Activated CD4-positive, CD25-positive, alpha-beta regulatory T cell treated with anti-CD3 and anti-CD28 coated beads, Interleukin-2, amount 50 U/mL, for 72 hours (primary cell): ENCODE measurements at places on chromosomes 11 and 22.

- DNase-seq = no peak
Observed at GRCh38 chr11:104704888-104705287, 193.4 kb downstream of the CASP12 start.

DNA sequence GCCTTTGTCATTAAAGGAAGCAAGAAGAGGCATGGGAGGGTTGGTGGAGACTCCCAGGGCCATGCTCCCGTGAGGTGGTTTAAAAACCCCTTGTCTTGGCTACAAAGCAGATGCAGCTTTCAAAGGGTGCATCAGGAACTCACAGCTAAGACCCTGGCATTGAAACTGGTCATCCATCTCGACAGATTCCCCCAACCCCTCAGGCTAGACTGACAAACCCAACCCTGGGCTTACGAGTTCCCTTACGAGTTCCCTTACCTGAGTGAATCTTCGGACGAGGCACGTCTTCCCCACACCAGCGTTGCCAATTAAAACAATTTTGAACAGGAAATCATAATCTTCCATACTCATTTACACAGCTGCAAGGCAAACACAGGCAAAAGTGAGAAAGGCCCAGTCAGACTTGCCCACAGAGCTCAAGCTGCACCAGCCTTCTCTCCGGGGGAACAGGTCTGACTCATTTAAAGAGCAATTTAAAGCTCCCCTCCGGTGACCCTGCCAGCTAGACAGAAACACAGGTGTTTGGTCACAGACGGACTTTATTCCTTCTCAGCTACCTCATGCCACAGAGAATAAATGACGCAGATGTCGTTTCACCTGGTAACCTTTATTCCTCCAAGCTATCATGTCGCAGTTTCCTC lies 74.6 kb downstream of the RAB30 start:
- DNase-seq = peak; percentile 39

DNA sequence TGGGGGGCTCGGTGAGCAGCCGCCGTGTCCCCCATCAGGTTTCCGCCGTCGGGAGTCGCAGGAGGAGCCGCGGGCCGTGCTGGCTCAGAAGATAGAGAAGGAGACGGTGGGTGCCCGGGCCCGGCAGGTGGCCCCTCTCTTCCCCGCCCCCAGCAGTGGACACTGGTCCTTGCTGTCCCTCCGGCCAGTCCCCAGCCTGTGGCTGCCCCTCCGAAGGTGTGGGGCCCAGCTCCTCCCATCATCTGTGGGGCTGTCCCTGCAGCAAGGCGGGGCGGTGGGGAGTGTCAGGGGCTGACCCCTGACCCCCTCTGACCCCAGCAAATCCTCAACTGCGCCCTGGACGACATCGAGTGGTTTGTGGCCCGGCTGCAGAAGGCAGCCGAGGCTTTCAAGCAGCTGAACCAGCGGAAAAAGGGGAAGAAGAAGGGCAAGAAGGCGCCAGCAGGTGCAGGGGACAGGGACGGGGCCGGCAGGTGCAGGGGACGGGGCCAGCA lies 15.3 kb downstream of the EPS8L2 start:
- no peak for DNase-seq

DNA sequence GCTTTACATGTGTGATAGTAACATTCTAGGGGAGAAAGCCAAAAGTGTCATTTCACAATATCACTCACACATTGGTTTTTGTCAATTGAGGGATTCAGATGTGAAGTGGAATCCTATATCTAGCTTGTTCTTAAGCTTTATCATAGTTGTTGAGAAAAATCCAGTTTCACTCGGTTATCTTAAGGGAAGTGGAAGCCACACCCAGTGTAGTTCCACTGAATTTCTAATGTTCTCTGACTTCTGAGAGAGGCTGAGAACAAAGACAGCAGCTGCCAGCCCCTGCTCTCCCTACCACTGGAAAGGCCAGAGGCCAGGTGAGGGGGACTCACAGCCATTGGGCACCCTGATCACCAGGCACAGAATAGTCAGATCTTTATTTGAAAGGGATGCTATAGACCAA lies 53.7 kb downstream of the THAP12 start:
- DNase-seq = no peak

DNA sequence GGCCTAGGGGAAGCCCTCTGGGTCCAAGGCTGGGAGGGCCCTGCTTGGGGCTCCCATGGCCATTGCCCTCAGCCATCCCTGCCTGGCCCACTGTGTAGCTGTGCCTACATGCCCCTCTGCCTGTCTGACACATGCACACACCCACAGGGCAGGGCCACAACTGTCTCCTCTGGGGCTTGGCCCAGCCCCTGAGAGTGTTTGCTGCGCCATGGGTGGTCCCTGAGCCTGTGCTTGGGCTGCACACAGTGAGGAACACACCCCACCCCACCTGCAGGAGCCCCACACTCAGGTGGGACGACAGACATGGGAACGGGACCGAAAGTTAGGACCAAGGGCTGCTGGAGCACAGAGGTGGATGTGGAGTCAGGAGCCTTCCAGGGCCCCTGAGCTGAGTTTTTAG lies 489.5 kb downstream of the TBC1D22A start:
- no peak for DNase-seq

- DNase-seq = no peak
Observed at GRCh38 chr11:65218446-65218845, 36.7 kb downstream of the CAPN1 start.

DNA sequence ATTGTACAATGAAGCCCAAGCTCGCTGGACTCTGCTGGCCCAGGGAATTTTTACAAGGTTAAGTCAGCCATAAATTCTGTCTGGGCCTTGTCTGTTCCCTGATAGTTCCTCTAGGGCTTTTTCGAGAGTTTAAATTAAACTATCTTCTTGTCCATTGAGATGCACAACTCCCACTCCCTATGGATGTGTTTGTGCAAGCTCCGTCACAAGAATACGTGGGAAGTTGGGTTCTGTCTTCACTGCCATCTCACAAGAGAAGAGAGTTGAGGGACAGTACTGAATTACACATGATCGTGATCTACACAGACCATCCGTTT lies 153.6 kb upstream of the TTC12 start:
- DNase-seq = no peak

GRCh38 chr11:75815345-75816168 lies 547 bp downstream of the UVRAG start:
- DNase-seq = no peak

- DNase-seq = no peak
Observed at GRCh38 chr11:97309291-97309690, 919.5 kb downstream of the JRKL start.

DNA sequence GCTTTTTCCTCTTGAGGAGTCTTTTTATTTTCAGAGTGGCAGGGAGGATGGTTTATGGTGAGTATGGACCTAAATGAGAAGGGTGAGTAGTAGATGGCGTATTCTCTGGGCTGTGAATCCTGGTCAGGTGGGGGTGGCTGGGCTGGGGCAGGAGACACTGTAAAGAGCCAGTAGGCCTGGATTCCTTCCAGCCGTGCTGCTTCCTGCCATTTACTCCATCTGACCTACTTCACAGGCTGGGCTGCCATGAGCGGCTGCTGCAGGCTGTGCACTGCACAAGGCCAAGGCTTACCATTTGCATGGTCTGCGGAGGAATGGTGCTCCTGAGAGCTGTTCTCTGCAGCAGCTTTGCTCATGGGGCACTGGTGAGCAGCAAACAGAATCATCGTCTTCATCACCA lies 297.6 kb downstream of the KIRREL3 start:
- DNase-seq = no peak

GRCh38 chr11:121688055-121688491 lies 235.3 kb upstream of the SORL1-AS1 start:
- no peak for DNase-seq

- no peak for DNase-seq
Observed at GRCh38 chr11:44366741-44367140, 56.8 kb upstream of the ALX4 start.

- no peak for DNase-seq
Observed at GRCh38 chr11:68652683-68653156, 31.6 kb upstream of the GAL start.

DNA sequence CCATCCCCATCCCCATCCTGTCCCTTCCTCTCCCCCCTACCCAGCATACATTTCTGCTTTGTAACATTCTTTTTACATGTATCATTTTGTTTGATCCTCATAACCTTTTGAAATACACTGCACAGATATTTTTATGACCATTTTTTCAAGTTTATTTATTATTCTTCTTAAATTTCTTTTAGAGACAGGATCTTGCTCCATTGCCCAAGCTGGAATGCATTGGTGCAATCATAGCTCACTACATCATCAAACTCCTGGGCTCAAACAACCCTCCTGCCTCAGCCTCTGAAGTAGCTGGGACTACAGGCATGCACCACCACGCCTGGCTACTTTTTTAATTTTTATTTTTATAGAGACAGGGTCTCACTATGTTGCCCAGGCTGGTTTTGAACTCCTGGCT lies 99.4 kb upstream of the AKIP1 start:
- no peak for DNase-seq

GRCh38 chr11:17533778-17534415 lies 10.3 kb downstream of the USH1C start:
- DNase-seq = no peak

GRCh38 chr11:114563077-114563476 lies 3.4 kb upstream of the NXPE1 start:
- DNase-seq = no peak

DNA sequence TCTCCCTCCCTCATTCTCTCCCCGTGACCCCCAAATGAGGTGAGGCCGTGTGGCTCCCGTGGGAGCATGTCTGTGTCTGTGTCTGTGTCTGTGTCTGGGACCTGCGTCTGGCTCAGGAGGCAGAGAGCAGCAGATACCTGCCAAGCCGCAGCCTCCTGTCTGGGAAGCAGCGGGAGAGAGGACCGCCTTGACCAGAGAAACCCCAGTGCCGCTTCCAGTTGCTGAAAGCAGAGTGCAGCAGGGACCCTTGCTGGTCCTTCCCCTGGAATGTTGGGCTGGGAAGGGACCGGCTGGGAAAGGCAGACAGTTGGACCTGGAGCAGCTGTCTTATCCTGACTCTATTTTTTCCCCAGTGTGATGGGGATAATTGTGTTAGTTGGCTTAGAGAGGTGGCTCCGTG lies 525 bp downstream of the CSDC2 start:
- DNase-seq = no peak

DNA sequence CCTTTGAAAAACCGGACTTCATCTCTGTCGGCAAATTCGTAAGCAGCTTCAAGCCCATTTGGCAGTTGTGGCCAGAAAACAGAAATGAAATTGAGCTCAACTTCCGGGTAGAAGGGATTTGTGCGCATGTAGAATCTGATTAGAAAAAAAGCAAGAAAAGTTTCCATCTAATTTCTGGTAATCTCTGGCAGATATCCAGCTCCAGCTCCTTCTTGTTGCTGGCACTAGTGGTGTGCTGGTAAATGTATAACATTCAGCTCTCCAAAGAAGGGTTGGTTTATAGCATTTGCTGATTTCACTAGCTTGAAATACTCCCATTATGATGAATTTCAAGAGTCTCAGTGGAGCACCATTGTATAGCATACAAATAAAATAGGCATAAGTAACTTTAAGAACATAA lies 5.4 kb downstream of the MMP1 start:
- DNase-seq = no peak

DNA sequence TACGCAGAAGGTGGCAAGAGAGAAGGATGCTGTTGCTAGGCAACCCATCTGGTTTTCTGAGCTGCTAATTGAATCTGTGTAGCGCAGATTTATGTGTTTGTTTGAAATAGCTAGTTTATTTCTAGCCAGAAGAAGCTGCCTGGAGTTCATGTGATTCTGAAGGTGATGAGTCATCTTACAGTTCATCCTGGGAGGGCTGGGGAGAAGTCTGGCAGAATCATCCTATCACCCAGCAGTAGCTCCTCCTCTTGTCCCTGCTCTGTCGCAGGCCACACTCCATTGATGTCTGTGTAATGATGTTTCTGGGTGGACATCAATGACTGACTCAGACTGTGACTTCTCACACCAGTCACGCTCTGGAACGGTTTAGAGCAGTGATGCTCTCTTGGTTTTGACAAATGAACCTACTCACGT lies 4.8 kb upstream of the FBXO7 start:
- no peak for DNase-seq

DNA sequence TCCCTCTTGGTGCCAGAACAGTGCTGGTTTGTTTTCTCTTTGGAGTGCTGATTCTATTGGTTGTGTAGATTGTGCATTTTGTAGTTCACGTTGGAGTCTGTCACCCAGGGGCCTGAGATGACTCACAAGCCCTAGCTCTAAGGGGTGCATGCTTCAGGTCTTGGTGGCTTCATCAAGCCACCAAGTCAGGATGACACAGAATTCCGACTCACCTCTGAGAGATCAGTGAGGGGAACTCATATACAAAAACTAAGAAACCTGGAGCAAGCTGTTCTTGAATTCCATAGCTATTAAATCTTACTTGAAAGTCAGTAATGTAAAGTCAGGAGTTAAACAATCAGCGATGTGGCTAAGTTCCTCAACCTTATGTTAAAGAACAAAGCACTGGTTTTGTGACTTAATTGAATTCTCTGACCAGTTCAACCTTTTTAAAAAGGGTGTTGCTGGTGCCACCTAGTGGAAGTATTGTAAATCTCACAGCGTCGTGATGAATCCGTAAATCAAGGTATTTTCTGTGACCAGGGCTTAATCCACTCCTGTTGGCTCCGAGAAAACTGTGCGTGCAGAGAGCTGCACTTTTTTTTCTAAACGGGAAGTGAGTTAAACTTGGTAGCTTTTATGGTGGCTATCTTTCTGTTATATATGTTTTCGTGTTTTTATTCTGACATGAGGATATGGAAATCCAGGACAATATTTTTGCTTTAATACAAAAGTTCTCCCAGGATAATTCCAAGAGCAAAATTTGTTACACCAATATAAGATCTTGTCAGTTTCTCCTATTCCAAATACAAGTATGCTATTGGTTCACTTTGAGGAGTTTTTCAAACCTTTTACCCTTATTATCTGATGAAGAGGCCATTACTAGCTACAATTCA lies 14.6 kb downstream of the MMP13 start:
- no peak for DNase-seq

- DNase-seq = no peak
Observed at GRCh38 chr11:76665172-76665571, 5.4 kb downstream of the LRRC32 start.

DNA sequence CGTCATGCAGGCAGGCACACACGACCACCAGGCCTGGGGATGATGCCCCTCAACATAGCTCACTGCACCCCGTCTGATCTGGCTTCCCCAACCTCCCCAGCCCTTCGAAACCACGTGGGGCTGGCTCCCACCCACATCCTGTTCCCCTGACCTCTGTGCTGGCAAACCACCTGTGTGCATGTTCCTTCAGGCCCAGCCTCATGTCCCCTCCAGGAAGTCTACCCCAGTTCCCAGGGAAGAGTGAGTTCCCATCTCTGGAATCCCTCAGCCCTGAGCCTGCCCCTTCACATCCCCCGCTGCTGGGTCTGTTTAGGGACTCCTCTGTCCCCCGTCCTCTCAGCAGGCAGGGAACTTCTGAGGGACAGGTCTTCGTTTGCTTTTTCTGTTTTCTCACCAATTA lies 7.1 kb downstream of the SLC7A4 start:
- no peak for DNase-seq

DNA sequence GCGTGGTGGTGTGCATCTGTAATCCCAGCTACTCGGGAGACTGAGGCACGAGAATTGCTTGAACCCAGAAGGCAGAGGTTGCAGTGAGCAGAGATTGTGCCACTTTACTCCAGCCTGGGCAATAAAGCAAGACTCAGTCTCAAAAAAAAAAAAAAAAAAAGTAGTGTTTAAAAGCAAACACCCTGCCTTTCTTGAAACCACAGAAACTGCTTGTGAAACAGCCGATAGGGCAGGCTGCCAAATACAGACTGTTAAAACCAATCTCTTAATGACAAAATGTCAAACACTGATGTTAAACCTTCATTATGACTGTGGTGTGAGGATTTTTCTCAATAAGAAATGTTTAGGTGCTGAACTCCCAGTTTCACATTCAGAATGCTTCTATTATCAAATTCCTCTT lies 27.3 kb downstream of the MARK2 start:
- DNase-seq = peak; percentile 55
